SJCRH30 (cell line): ENCODE measurements at places on chromosomes 7 and 10.
A peak's percentile ranks its signal among the peaks of the same experiment; 100 is the strongest.

GRCh38 chr7:107692501-107692900 is 31.9 kb downstream of the SLC26A4 start:
- no peak for DNase-seq

DNA sequence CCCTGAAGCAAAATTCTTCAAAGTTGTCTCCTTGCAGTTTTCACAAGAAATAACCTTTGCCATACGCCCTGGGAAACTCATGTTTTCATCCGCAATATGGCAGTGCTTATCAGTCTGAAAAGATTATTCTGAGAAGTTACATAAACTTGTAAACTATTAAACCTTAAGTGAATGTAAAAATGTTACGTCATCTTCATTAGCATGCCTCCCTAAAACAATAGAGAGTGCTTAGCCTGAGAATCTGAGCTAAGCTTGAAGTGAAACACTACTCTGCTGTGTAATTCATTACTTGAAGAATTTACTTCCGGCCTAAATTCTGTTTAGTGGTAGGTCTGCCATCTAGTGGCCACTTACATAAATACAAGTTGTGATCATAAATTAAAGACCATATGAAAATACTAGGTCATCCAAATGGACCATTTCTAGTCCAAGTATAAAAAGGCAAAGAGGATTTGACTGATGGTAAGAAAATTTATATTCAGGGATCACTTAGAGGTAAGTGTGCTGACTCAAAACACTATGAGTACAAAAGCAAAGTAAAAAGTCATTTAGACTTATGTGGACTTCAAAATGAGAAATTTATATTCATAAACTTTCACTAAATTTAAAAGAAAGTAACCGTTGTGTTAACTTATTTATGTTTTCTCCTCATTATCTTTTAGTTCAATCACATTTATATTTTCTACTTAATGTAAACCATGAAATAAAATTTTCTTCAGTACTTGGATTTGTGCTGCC is 745.1 kb upstream of the LRRTM3 start:
- no peak for DNase-seq

DNA sequence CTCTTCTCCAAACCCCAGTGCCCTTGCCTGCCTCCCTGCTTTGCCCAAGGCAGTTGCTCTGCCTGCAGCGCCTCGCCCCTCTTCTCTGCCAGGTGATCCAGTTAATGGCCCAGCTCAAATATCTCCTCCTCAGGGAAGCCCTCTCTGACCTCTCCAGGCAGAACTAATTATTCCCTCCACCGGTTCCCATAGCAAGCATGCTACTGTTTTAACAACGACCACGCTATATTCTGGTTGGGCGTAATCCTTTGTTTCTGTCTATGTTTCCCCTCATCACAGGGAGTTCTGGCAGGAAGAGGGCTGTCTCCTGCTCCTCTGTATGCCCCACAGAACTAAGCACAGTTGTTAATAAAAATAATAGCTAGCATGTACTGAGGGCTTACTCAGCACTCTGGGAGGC is 36.8 kb upstream of the R3HCC1L start:
- DNase-seq, result peak; percentile 65

DNA sequence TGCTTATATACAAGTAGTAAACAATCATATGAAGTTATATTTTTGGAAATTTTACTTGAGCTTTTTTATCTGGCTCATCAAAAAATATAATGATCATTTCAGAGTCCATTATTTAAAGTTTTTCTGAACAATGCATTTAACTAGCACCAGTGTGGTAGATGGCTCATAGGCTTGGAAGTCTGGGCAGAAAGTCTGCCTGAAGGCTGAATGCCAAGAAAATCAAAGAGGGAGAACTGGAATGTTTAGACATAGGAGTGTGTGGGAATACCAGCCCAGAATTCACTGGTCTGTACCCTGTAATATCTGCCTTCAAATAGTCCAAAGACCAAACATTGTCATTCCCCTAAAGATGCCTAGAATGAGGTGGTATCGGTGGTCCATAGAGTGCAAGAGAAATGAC is 40.3 kb upstream of the ANK3 start:
- DNase-seq, result no peak

DNA sequence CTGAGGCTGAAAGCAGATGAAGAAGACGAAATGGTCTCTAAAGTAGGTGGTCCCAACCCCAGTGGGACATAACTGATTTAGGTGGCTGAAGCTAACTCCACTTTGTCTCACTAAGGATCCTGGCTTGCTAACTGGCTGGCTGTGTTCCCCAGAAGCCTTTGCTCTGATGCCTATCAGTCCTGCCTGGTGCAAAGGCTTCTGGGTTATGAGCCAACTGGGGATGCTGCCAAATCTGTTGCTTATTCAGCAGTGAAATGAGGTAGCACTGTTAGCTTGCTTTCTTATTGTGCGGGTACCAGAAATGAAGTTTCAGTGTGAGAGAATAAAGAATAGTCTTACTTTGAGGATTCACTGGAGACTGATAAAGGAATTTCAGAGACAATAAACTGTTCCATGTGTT is 18.1 kb downstream of the PRKG1 start:
- no peak for DNase-seq

DNA sequence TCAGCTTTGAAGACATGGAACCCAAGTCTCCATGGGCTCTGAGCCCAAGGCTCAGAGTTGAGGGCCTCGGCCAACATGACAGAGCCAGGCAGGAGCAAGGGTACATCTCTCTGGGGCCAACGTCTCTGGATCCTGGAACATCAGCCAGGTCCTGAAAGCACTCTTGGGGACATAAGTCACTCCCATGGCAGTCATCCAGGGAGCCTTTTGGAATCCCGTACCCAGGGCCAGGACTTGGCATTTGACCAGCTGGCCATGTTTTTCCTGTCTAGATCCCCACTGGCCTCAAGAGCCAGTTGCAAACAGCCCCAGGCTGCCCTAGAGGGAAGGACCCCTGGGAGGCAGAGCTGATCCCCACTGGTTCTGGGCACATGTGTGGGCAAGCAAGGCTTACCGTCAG is 4.3 kb upstream of the CXCL12 start:
- DNase-seq, result no peak

GRCh38 chr10:12681252-12681651 is 320.3 kb downstream of the CCDC3 start:
- peak; percentile 14 for DNase-seq

DNA sequence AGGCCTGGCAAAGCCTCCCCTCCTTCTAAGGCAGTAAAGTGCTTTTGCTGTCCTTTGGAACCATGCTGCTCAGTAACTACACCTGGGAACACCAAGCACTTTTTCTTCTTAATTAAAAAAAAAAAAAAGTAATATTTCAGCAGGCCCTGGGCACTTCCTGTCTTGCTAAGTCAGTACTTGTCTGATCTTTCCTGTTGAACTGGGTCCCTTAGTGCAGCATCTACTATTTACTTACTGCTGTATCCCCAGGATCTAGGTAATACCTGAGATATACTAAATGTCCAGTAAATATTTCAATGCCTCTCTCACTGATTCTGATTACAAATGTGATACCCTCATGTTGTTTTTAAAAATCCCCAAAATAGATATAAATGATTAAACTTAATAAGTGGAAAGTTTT is 77.4 kb downstream of the PPP1R3C start:
- no peak for DNase-seq

DNA sequence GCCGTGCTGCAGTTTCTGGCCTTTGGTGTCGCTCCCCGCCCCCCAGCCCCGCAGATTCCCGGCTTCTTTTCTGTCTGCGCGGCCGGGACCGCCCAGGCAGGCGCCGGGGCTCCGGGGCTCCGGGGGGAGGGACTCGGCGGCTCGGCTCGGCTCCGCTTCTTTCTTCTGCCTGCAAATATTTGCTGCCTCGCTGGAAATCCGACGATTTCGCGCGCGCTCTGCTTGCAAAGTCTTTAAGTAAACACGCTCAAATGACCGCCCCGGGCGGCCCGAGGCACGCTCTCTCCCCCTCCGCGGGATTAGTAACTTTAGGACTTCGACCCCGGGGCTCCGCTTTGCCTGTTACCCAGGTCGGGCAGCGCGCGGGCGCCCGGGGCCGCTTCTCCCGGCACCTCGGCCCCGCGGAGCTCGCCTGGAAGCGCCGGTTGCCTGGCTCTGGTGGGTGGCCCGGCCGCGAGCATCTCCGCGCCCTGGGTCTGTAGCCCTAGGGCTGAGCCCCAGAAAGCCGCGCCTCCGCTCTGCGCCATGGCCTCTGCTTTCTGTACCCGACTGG is 3.9 kb upstream of the GATA3 start:
- DNase-seq, result peak; percentile 65

- DNase-seq, result no peak
Observed at GRCh38 chr7:106170651-106171050, 58.5 kb upstream of the SYPL1 start.

- peak; percentile 56 for DNase-seq
Observed at GRCh38 chr10:119139464-119140067, 25.9 kb downstream of the SFXN4 start.

DNA sequence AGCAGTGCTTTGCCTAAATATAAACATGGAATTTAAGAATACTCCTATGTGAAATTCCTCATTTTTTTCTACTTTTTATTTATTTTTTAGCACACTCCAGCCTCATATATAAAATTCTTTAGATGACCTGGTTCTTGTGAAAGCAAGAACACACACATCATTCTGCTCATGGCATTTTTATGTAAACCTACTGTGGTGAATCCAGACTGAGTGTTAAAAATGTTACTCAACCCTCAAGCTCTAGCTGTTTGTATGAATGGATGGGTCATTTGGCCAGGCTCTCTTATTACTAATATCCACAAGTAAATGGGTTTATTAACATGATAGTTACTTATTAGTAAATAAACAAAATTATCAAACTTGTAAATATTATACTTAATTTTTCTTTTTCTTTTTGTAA is 551.7 kb upstream of the LRRN3 start:
- no peak for DNase-seq

DNA sequence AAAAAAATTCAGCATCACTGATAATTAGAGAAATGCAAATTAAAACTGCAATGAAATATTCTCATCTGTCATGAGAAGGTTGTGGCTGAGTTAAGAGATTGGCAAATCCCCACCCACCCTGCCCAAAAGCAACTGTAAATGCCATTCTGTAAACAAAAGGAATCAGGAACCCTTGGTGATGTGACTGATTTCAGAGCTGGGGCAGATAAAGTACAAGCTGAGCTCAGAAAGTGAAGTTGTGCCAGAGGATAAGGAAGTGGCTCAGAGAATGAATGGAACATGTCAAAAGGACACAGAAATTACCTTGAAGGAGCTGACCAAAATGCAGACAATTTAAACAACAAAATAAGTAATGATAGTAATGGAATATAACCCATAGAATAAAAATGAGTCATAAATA is 32.7 kb upstream of the ARMS2 start:
- no peak for DNase-seq

GRCh38 chr10:29828440-29828894 is 193.7 kb upstream of the SVIL start:
- DNase-seq, result no peak

- no peak for DNase-seq
Observed at GRCh38 chr10:75450075-75450445, 18.6 kb downstream of the LRMDA start.

DNA sequence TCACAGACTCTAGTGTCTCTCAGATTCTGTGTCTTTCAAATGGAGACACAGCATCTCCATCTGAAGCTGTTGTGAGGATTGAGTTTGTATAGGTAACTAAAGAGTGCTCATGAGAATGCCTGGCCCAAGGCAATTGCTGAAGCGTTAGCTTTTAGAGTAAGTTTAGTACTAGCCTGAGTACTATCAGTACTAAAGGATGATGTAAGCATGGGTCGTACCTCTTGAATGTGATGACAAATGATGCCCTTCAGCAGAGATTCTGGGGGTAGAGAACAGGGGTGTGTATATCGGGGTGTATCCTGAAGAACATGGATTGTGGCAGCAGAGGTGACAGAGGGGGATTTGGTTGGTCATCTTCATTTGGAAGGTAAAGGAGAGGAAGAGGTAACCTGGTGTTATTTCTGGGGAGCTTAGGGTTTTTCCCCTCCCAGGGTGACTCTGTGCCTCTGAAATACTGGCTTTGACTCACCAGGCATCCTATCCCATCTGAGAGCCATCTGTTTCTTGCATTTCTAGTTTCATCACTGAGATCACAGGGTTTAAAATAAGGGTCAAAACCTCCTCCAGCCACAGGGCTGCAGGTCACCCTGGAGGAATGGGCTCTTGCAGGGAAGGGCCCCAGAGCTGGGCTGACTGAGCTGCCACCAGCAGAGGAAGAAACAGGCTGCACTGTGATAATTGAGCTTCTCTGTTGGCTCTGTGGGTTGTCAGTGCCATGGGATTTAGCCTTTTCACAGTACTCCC is 756.0 kb downstream of the KCNMA1 start:
- no peak for DNase-seq
